ENCODE measurements at places on chromosomes 1 and 21.

DNA sequence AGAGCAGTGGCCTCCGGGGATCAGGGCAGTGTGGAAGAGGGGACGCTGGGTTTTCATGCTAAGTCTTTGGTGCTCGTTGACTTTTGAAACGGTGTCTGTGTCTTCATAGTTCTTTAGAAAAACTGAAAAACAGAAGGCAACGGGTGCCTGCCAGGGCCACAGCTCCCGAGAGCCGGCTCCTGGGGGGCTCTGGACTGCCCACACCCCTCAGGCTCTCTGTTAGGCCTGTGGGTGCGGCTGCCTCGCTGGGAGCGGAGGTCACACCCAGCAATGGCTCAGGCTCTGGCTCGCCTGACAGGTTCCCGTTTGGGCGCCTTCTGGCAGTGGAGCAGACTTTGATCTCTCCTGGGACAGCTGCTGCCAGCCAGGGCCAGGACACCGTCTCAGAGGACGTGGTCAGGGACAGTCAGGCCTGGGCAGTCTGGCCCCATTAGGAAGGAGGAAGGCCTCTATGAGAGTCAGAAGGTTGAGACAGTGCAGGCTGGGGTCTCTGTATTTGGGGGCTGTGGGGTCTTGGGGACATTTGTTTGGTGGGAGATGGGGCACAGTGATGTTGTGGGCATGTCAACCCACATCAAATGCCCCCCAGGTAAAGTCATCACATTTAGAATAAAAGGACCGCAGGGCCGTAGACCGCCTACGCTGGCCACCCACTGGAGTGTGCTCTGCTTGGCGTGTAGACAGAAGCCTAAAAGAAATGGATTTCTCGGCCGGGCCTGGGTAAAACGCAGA lies 5.6 kb downstream of the ARHGEF16 start:
- no peak for DNase-seq

GRCh38 chr21:36104317-36105300 lies 30.3 kb upstream of the CBR3 start:
- DNase-seq = peak; percentile 35

- DNase-seq = peak; percentile 16
These were observed 46.9 kb downstream of the PKN2 start for GRCh38 chr1:88730995-88731394.

GRCh38 chr1:231139659-231140654 lies 21.9 kb upstream of the TRIM67 start:
- DNase-seq = no peak

GRCh38 chr1:25815208-25816111 lies 4.3 kb upstream of the MTFR1L start:
- no peak for DNase-seq

DNA sequence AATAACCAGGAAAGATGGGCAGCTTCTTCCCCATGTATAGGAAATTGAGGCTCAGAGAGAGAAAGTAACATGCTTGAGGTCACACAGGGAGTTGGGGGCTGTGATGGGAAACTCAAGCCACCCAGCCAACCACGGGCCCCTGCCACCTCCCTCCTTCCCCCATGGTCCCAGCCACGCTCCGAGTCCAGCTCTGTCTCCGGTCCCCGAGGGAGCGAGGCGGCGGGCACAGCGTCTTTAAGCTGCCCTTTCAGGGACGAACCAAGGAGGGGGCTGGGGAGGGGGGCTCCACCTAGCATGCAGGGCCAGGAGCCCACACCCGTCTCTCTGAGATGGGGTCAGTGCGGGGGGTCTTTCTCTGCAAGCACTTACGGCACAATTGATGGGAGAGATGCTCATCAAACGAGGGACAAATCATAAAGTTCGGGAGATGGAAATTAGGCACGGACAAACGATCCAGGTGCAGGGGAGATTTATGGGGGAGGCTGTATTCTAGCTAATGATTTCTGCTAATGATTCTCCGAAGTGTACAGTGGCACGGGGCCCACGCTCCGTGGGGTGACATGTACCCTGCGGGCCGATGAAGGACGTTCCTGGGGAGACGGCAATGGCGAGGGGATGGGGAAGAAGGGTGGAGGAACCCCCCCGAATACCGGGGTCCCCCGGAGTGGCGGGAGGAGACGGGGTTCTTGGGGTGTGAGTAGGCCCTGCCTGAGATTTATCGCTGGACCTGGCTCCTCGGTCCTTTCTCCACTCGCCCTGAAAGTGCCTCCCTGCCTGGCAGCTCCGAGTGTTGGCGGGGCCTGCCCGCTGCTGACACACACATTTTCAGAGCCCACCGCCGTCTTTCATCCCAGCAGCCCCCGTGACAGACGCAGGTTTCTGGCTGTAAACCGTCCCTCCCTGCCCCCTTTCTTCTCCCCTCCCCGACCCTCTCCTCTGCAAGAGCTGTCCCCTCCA lies 31.2 kb upstream of the CASZ1 start:
- DNase-seq = no peak

DNA sequence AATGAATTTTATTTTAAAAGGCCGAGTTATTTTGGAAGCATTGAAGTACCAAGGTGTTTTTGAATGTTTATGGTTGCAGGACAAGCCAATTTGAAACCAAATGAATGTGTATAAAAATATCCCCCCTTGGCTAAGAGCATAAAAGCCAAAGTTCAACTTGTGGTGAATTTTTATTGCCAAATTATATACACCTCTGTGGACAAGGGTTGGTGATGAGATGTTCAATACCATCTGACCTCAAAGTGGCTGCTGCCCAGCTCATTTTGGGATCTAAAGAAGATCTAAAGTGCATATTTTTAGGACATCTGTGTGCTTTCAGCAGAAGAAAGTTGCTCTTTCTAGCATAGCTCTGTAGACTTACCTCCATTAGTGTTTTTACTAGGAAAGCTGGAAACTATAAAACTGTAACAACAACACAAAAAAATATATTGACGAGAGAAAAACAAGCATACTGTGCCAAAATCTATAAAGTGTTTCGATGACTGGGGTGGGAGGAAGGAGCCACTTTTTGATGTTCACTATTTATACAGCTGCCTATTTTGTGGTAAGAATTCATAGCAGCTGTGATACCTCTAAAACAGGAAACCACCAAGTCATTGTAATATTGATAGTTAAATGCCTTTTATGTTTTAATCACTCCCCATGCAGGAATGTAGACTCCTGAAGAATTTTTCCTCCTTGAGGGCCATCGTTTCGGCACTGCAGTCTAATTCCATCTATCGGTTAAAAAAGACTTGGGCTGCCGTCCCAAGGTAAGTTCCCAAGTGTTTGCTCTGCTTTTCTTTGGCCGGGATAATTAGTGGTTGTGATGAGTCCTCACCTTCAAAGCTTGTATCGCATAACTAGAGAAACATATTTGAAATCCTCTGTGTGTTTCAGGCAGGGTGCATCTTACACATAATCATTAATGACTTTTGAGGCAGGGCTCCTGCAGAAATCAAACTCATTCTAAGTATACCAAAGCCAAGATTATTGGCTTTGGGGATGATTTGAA lies 83.2 kb downstream of the RGL1 start:
- no peak for DNase-seq

- DNase-seq = no peak
These were observed 6.0 kb downstream of the S100B start for GRCh38 chr21:46598581-46599572.

- DNase-seq = peak; percentile 49
These were observed 5.7 kb upstream of the PLPP3 start for GRCh38 chr1:56584910-56585528.

DNA sequence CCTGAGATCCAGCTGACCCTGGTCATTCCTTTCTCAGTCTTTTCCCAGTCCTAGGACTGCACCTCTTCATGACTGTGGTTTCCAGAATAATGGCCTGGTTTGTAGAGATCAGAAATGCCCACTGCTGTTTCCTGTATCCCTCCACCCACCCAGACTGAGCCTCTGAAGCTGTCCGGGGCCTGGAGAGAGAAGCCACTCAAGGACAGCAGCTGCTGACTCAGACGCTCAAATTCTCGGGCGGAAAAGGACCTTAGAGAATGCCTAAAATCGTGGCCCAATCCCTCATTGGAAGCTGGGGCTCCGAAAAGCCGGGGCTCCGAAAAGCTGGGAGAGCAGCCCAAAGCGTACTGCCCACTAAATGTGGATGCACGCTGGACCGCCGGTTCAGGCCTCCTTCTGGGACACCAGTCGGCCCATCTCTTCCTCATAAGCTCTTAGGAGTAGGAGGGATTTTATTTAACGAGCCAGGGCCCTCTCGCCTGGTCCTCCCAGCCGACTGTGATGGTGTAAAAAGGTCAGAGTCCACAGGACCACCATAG lies 7.8 kb upstream of the GPR61 start:
- no peak for DNase-seq

- DNase-seq = no peak
These were observed 2.1 kb downstream of the HJV start for GRCh38 chr1:146019231-146020057.

DNA sequence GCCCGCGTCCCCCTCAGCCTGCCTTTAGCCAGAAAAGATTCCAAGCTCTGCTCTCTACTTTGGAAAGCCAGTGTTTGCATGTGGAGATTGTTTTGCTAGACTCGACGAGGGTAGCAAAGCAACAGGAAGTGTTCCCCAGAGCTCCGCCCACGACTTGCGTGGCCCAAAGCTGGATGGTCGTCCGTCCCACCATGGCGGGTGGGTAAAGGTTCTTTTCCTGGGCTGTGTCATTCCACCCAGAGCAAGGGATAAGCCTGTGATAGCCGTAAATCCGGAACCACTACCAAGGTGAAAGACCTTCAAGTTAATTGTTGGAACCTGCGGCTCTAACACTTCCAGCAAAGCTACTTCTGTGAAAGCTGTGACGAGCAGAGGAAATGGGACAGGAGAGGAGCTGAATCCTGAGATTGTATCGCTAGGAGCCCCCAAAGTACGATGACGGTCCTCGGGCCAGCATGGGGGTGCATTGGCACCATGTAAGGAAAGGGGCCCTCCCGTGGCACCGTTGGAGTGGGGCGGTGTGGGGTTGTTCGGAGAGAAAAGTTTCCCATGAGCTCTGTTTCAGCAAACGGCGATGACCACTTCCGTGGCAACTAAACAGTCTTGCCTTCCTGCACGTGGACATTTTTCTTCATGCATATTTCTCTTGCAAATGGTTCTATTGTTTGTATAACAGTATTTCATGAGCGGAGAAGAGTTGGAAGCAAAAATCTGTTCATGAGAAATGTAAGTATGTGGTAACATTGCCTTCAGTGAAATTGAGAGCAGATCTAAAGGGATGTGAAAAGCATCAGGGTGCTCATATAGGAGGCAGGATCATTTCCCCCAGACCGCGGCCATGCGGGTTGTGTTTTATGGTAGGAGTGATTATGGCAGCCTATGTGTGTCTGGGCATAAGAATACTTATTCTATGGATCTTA lies 8.4 kb downstream of the MX2 start:
- no peak for DNase-seq

- DNase-seq = peak; percentile 74
These were observed at the start of gene SMPDL3B for GRCh38 chr1:27934818-27935549. Gene SMPDL3B, plus strand, starts transcription at chr1:27935000. Its CDS starts 184 bp downstream, at chr1:27935184.

GRCh38 chr1:66351913-66352312 lies 182.0 kb upstream of the SGIP1 start:
- no peak for DNase-seq

GRCh38 chr1:241186716-241187115 lies 170.3 kb downstream of the RGS7 start:
- DNase-seq = no peak

DNA sequence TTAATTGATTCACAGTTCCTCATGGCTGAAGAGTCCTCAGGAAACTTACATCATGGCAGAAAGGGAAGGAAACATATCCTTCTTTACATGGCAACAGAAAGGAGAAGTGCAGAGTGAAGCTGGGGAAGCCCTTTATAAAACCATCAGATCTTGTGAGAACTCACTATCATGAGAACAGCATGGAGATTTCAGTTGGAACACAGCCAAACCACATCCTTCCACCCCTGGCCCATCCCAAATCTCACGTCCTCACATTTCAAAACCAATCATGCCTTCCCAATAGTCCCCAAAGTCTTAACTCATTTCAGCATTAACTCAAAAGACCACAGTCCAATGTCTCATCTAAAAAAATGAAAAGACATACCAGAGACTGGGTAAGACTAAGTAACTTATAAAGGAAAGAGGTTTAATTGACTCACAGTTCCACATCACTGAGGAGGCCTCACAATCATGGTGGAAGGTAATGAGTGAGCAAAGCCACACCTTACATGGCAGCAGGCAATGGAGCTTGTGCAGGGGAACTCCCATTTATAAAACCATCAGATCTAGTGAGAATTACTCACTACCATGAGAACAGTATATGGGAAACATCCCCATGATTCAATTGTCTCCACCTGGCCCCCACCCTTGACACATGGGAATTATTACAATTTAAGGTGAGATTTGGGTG lies 105.2 kb downstream of the MRPL39 start:
- DNase-seq = no peak

Data from NCI-H69 (cell line).